T-cell (primary cell): ENCODE measurements at places on chromosomes 11 and 22. TPM values are rescaled to one million over a fixed set of nuclear protein-coding genes. Genes with fewer than 3 reads are reported as not detected.

DNA sequence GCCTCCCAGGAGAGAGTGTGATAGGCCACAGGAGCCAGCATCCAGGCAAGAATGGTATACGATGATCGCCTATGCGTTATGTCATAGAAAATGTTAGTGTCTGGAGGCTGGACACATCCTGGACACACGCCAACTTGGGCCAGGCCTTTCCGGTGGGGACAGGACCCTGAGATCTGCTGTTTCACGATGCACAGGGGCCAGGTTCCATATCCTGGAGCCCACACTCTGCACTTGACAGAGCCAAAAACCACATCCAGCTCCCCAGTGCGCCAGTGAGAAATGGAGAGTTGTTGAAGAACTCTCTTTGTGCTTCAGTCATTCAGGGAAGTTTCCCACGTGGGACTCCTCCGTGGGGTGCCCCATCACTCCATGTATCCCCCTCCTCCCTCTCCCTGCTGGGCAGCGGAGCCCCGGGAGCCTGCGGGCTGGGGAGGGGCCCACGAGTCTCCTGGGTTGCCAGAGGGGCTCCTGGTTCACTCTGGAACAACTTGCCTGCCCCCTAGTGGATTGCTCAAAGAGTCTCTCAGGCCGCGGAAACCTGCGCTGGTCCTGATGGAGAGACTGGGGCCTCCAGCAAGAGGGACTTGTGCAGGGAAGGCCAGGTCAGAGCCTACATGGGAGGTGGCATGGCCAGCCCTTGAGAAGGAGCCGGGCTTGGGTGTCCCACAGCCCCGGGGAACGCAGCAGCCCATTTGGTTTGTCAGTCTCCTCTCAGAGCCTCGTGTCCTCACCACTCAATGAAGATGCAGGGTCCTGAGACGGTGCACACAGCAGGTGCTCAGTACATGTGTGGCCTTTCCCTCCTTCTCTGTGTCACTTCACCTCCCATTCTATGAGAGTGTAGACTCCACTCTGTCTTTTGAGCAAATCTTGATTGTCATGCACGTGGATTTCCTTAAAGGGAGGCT lies 10.2 kb upstream of the LRRC32 start:
- peak; percentile 47 for DNase-seq
- no peaks in the 10 kb centered on the region for H3K36me3 ChIP-seq
- H3K27me3 ChIP-seq, result no peaks in the 10 kb centered on the region
- no peak overlapping the region for H3K27ac ChIP-seq
- no peak overlapping the region for H3K4me3 ChIP-seq

DNA sequence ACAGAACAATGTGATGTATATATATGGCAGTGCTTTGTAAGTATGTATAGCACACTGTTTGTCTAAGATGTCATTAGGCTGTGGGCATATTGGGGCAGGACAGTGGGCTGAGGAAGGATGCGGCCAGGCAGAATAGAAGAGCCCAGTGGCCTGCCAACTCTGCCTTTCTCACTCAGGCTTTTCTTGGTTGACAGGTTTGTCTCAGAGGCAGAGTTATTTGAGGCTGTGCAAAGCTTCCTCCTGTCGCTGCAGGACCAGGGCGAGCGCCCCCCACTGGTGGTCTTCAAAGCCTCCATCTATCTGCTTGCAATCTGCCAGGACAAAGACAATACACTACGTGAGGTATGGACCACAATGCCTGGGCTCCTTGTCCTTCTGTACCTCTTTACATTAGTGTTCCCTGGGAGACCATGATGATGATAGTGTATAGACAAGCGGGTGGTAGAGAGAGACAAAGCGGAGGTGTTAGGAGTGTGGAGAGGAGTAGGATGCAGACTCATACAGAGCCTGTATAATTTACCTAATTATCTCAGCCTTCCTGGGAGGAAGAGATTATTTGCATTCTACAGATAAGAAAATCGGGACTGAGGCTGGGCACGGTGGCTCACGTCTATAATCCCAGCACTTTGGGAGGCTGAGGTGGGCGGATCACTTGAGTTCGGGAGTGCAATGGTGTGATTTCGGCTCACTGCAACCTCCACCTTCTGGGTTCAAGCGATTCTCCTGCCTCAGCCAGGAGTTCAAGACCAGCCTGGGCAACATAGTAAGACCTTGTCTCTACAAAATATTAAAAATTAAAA lies 37.3 kb upstream of the CCDC134 start:
- H3K4me3 ChIP-seq, result no peak overlapping the region
- H3K27ac ChIP-seq, result no peak overlapping the region
- H3K27me3 ChIP-seq, result no peaks in the 10 kb centered on the region
- no peaks in the 10 kb centered on the region for H3K4me1 ChIP-seq
- DNase-seq, result no peak

- no peaks in the 10 kb centered on the region for H3K4me1 ChIP-seq
- no peak for DNase-seq
- no peak overlapping the region for H3K4me3 ChIP-seq
These were observed 21.6 kb downstream of the CYB5R2 start for GRCh38 chr11:7651700-7652099.

GALR3 gene
- total RNA-seq, result not detected

GRCh38 chr11:38274031-38274430 lies 1676.0 kb upstream of the RAG2 start:
- no peaks in the 10 kb centered on the region for H3K4me1 ChIP-seq
- no peaks in the 10 kb centered on the region for H3K36me3 ChIP-seq
- H3K27me3 ChIP-seq, result no peaks in the 10 kb centered on the region
- no peak overlapping the region for H3K27ac ChIP-seq

DNA sequence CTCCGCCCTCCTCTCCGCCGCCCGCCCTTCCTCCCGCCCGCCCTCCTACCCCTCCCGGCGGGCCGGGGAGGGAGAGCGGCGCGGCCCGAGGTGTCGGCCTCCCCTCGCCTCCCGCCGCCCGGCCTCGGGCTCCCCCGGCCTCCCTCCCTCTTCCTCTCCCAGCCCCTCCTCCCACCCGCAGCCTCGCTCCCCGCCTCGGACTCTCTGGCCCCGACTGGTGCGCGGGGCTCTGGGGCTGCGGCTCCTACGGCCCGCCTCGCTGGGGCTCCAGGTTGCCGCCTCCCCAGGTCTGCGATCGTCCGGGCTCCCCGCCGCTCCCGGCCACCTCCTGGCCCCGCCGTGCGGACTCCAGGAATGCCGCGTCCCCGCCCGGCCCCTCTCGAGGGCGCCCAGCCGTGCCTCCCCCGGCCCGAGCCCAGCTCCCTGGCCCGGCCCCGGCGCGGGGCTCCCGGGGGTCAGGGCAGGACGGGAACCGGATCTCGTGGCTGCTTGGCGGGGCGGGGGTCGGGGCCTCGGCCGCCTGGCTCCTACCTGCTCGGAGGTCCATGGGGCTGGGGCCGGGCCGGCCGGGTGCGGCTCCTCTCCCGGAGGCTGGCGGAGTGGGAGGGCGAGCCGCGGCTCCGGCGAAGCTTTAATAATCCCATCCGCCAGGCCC lies at the start of gene CLCF1:
TSS of gene CLCF1 (minus strand) at position 606 of the 655 bp plus-strand sequence. CDS start at position 547, 59 bp downstream.
- H3K27ac ChIP-seq, result peak within 1 kb of the TSS; percentile 20
- no peaks in the 10 kb centered on the region for H3K36me3 ChIP-seq
- peaks cover 70% of the 10 kb centered on the region for H3K4me1 ChIP-seq
- DNase-seq, result no peak

- H3K4me3 ChIP-seq, result peak overlapping the region; percentile 77
- H3K36me3 ChIP-seq, result no peaks in the 10 kb centered on the region
- DNase-seq, result peak; percentile 72
- H3K4me1 ChIP-seq, result peaks cover 38% of the 10 kb centered on the region
- no peaks in the 10 kb centered on the region for H3K27me3 ChIP-seq
These were observed 50.4 kb downstream of the FAM83F start for GRCh38 chr22:40044870-40045834.

DNA sequence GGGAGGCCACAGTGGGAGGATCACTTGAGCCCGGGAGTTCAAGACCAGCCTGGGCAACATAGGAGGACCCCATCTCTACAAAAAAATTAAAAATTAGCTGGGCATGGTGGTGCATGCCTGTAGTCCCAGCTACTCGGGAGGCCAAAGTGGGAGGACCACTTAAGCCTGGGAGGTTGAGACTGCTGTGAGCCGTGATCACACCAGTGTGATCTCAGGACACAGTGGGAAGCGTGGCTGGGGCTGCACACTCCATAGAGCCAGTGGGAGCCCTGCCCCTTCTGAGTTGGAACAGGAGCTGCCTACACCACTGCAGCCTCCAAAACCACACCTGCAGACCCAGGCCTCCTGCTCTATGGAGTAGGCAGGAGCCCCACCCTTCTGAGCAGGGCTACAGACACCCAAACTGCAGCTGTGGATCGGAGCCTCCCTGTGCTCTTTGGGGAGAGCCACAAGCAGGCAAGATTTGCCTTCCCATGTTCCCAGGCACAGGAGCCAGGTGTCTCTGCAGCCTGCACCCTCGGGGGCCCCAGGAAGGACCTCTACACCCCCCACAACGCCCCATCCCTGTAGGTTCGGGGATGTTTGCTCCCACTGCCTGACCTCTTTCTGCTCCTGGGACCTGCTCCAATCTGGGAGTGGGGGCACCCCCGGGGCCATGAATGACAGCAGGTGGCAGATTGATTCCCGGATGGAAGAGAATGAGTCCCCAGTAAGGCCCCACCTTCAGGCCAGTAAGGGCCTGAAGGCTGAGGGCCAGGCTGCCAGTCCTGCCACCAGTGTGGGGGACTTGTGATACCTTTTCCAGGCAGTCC lies 245.4 kb downstream of the BUD13 start:
- peaks cover 4% of the 10 kb centered on the region for H3K27me3 ChIP-seq
- no peak for DNase-seq
- no peaks in the 10 kb centered on the region for H3K36me3 ChIP-seq
- H3K4me3 ChIP-seq, result no peak overlapping the region
- no peak overlapping the region for H3K27ac ChIP-seq
- H3K4me1 ChIP-seq, result no peaks in the 10 kb centered on the region

DNA sequence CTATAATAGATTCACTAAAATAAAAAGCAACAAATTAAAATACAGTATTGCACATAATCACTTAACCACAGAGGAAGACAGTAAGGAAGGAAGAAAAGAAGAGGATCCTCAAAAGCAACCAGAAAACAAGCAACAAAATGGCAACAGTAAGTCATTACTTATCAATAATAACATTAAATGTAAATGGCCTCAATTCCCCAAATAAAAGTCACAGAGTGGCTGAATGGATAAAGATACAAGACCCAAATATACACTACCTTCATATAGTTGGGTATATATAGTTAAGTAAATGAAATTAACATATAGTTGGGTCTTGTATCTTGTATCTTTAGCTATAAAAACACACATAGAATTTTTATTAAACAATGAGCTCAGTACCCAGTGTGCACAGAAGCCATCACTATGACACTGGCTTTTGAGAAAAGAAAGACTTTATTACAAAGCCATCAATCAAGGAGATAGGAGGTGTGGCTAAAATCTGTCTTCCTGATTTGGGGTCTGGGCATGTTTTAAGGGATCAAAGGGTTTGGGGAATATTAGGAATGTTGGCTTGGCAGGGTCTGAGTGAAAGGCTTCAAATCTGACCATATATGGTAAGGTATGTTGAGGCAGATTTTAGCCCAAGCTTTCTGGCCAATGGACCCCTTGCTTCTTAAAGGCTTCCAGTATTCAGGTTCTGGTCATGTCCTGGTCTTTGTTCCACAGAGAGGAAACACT lies 13.4 kb upstream of the GLYAT start:
- no peak for DNase-seq
- no peaks in the 10 kb centered on the region for H3K4me1 ChIP-seq
- no peak overlapping the region for H3K27ac ChIP-seq
- H3K27me3 ChIP-seq, result peaks cover 9% of the 10 kb centered on the region
- no peak overlapping the region for H3K4me3 ChIP-seq
- H3K36me3 ChIP-seq, result no peaks in the 10 kb centered on the region

GRCh38 chr11:112794331-112794846 lies 166.8 kb upstream of the NCAM1 start:
- no peak overlapping the region for H3K4me3 ChIP-seq
- H3K4me1 ChIP-seq, result no peaks in the 10 kb centered on the region
- H3K27me3 ChIP-seq, result peaks cover 2% of the 10 kb centered on the region
- DNase-seq, result no peak
- no peak overlapping the region for H3K27ac ChIP-seq

GRCh38 chr22:50528682-50529415 lies 963 bp downstream of the TYMP start:
- no peak for DNase-seq
- peaks cover 4% of the 10 kb centered on the region for H3K27me3 ChIP-seq
- H3K4me3 ChIP-seq, result no peak overlapping the region
- peak overlapping the region; percentile 78 for H3K27ac ChIP-seq

KLHL35 gene
- total RNA-seq, result 1.7 TPM

GRCh38 chr11:121383716-121384115 lies 68.4 kb upstream of the SORL1 start:
- peaks cover 12% of the 10 kb centered on the region for H3K4me1 ChIP-seq
- H3K27ac ChIP-seq, result no peak overlapping the region
- H3K4me3 ChIP-seq, result no peak overlapping the region
- H3K27me3 ChIP-seq, result no peaks in the 10 kb centered on the region
- no peak for DNase-seq

GRCh38 chr22:29703569-29704195 lies 16.1 kb upstream of the CABP7 start:
- peaks cover 25% of the 10 kb centered on the region for H3K27me3 ChIP-seq
- DNase-seq, result no peak
- no peaks in the 10 kb centered on the region for H3K4me1 ChIP-seq
- no peak overlapping the region for H3K4me3 ChIP-seq

- no peaks in the 10 kb centered on the region for H3K36me3 ChIP-seq
- peaks cover 18% of the 10 kb centered on the region for H3K27me3 ChIP-seq
- H3K4me1 ChIP-seq, result no peaks in the 10 kb centered on the region
These were observed 3.0 kb upstream of the SEPTIN3 start for GRCh38 chr22:41966225-41966606.

SHANK3 gene
- 0.28 TPM for total RNA-seq

GRCh38 chr11:75035911-75036565 lies 47.3 kb downstream of the NEU3 start:
- H3K4me3 ChIP-seq, result no peak overlapping the region
- H3K27me3 ChIP-seq, result no peaks in the 10 kb centered on the region
- no peaks in the 10 kb centered on the region for H3K36me3 ChIP-seq
- no peak overlapping the region for H3K27ac ChIP-seq

C11orf21 gene
- 88.9 TPM for total RNA-seq

- H3K4me3 ChIP-seq, result no peak overlapping the region
- H3K4me1 ChIP-seq, result no peaks in the 10 kb centered on the region
- no peaks in the 10 kb centered on the region for H3K27me3 ChIP-seq
- H3K27ac ChIP-seq, result no peak overlapping the region
- no peaks in the 10 kb centered on the region for H3K36me3 ChIP-seq
These were observed 1611.7 kb upstream of the TENM4 start for GRCh38 chr11:81052344-81053158.

GPR83 gene
- 0.09 TPM for total RNA-seq

BDNF gene
- total RNA-seq, result not detected

TMEM45B gene
- total RNA-seq, result 1.4 TPM

DNA sequence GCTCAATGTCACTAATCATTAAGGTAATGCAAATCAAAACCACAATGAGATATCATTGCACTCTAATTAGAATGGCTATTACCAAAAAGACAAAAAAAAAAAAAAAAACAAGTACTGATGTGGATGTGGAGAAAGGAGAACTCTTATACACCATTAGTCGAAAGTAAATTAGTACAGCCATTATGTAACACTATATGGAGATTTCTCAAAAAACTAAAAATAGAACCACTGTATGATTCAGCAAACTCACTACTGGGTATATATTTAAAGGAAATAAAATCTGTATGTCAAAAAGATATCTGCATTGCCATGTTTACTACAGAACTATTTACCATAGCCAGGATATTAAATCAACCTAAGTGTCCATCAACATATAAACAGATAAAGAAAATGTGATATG lies 265.4 kb upstream of the ARHGAP20 start:
- DNase-seq, result no peak
- no peaks in the 10 kb centered on the region for H3K4me1 ChIP-seq
- no peak overlapping the region for H3K27ac ChIP-seq
- H3K4me3 ChIP-seq, result no peak overlapping the region
- no peaks in the 10 kb centered on the region for H3K36me3 ChIP-seq

GRCh38 chr11:96052921-96053651 lies 129.2 kb upstream of the MTMR2 start:
- H3K27me3 ChIP-seq, result no peaks in the 10 kb centered on the region
- peaks cover 11% of the 10 kb centered on the region for H3K36me3 ChIP-seq
- no peak for DNase-seq
- no peaks in the 10 kb centered on the region for H3K4me1 ChIP-seq
- H3K27ac ChIP-seq, result no peak overlapping the region
- no peak overlapping the region for H3K4me3 ChIP-seq
